ENCODE measurements at places on chromosomes 2 and 18.

DNA sequence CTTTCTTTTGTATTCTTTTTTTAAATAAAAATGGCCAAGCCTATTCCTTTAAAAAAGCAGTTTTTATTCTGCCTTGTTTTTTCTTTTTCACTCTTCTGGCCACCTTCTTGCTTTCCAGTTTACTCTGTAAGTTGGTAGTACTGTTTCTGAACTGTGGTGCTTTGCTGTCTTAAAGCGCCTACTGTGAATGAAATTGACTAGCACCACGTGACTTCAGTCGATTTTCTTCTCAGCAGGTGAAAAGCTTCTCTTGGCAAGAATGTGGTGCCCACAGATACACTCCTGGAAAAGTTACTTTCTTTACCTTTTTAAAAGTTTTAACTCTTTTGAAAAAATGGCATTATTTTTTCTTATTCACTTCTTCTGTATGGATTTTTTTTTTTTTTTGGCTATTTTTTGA lies 32.4 kb downstream of the DYNC1I2 start:
- no peak for DNase-seq

- no peak for DNase-seq
Measured at GRCh38 chr2:203908066-203908796, 28.3 kb upstream of the ICOS start.

DNA sequence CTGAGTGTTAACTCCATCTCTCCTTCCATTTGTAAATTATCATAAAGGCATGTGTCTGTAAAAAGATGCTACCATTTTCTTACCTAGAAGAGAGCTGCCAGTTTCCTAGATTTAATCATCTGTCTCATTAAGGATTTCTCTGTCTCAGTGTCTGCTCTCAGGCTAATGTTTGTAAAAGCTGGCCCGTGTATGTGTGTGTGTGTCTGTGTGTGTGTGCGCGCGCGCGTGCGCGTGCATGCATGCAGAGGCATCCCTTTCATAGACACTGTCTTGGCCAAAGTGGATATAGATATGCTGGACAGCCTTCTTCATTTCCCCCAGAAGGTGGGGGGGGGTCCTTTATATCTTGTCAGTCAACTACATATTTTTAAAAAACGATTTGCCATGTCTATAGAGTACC lies 18.9 kb downstream of the MGAT5 start:
- no peak for DNase-seq

- no peak for DNase-seq
Measured at GRCh38 chr2:240589375-240589774, 2.8 kb downstream of the CAPN10 start.

DNA sequence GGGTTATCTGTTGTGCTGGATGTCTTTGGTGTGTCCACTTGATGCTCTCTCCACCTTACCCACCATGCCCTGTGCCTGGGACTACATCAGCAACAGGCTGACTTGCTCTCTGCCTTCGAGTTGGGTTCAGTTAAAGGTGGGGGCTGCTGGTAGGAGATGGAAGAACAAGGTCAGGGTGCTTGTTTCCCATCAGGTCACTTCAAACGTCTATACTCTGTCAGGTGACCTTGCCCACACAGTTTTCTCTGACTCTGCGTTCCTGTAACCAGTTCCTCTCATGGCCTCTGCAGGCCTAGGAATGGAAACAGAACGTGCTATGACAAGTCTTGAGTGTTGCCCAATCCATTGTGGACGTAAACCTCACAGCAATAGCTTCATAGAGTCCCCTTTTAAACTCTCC lies 38.4 kb upstream of the PAPOLG start:
- no peak for DNase-seq

DNA sequence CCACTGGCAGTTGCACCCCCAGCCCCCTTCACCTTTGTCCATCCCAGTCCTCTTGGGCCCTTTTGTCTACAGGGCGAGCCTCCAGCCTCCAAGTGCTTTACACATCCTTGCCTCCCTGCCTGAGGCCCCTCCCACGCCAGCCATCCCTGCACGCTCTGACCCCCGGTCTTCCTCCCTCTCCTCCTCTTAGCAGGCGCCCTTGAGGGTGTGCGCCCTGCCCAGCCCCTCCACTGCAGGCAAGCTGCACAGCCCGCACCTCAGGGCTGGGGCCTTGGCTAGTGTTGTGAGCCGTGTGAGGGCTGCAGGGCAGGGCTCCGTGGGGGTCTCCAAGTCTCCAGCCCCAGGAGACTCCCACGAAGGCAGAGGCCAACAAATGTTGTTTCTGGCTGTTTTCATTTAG lies 6.9 kb downstream of the BOK start:
- no peak for DNase-seq

DNA sequence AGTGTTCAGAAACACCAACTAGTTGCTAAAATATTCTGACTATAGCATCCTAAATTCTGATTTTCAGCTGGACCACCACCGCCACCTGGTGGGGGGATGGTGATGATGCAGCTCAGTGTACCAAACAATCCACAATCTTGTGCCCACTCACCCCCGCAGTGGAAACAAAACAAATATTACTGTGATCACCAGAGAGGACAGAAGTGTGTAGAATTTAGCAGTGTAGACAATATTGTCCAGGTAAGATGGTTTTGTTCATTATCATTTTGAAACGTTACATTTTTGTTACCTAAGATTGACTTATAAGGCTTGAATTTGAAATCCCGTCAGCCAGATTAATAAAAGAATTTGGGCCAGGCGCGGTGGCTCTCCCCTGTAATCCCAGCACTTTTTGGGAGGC lies 31.7 kb upstream of the UBXN4 start:
- peak; percentile 55 for DNase-seq

- no peak for DNase-seq
Measured at GRCh38 chr2:237361194-237362004, 52.6 kb downstream of the COL6A3 start.

- no peak for DNase-seq
Measured at GRCh38 chr2:38246105-38246504, 131.0 kb downstream of the ATL2 start.

DNA sequence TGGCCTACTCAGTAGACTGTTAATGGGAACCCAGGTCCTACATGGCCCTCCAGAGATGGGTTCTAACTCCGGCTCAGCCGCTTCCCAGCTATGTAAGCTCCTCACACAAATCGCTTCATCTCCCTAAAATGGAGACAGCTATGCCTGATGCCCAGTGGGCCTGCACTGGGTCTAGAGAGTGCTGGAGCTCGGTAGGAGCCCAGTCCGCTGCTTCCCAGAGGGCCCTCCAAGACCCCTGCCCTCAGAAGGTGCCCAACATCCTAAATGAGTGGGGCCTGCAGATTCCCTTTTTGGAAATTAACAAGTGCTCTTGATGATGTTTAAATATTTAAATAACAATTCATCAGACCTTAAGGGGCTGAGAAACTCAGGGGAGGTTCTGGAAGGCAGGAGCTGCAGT lies 47.1 kb downstream of the HS1BP3 start:
- DNase-seq: no peak

GRCh38 chr18:62876111-62876510 lies 160.8 kb downstream of the PHLPP1 start:
- no peak for DNase-seq

- DNase-seq: no peak
Measured at GRCh38 chr2:180033993-180034894, 27.1 kb upstream of the CWC22 start.

DNA sequence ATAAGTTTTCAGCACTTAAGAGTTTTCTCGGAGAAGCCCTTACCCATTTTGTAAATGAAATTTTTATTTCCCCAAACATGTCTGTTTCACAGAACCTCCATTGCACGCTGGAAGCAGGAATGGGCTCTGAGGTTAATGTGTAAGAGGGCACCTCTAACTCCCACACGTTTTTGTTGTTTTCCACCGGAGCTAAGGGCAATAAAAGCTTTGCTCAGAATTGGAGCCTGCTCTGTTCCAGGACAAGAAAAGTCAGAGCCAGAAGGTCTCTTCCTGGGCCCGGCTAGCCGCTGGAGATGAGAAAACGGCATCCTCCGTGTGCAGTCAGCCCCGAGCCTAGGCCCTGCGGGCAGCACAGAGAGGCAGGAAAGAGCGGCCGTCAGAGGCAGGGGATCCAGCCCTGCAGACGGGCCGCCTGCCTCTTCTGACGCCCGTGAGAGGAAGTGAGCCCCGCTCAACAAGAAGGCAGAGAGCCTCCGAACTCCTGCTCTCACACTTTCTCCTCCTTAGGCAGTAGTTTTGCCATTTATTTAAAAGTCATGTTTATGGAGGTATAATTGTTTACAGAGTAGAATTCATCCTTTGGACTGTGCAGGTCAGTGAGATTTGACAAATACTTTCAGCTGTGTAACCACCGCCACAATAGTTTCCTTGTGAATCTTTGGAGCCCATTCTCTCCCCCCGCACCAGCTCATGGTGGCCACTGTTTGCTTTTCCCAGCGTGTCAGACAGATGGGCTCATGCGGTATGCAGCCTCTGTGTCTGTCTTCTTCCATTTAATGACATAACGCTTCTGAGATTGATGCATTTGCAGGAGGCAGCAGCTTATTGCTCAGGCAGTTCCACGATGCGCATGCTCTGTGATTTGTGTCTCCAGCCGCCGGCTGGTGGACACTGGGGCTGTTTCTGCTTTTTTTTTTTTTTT lies 117.3 kb downstream of the GALR1 start:
- DNase-seq: peak; percentile 19

DNA sequence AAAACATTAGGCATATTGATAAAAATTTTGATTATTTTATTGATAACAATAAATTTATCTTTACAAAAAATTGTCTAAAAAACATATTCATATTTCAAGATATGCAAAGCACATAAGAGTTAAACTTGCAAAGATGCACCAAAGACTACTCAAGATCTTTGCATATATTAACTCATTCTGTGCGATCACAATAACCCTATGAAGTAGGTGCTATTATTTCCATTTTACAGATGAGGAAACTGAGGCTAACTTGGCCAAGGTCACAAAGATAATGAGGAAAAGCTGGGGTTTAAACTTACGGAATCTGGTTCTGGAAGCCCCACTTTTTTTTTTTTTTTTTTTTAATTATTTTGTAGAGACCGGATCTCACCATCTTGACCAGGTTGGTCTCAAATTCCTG lies 94.4 kb upstream of the SERTAD2 start:
- no peak for DNase-seq

GRCh38 chr2:127012215-127012614 lies 94.7 kb downstream of the BIN1 start:
- no peak for DNase-seq

- no peak for DNase-seq
Measured at GRCh38 chr2:110931648-110932047, 189.1 kb upstream of the BCL2L11 start.

DNA sequence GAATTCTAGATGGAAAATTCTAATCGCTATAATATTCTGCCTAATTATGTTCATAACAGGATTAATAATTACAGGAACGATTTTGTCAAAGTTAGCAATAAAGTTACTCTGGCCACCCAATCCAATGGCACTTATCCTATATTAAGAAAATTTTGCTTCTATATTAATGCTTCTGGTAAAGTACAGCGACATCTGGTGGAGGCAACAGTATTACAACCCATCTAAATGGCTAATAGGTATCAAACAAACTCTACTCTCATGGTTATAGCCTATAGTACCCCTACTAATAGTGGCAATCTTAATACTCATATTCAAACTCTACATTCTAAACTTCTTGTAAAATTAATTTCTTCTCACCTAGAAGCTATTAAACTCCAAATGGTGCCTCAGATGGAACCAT lies 1084.7 kb upstream of the LRRTM1 start:
- DNase-seq: no peak

DNA sequence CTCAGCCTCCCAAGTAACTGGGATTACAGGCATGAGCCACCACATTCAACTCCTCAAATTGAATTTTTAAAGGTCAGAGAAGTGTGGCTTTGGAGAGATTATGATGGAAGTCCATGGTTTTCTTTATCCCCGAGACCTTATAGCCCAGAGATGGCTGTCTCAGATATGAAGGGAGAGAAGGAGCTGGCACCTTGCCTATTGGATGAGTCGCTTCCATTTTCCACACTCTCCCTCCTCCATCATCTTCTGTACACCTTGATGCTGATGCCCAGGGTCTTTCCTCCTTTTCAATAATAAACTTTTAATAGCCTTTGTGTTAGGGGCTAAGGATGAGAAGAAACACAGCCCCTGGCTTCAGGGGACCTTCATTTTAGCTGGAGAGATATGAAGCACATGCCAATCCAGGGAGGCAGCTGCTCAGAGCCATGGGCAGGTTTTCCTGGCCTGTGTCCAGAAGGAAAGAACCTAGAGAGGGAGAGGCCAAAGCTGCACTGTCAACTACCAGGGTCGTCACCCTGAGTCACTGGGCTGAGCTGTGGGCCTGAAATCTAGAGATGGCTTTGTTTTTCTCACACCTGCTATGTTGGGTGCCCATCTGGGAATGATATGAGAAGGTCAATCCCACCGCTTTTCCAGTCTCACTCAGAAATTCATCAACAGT lies 146.0 kb upstream of the SERTAD2 start:
- no peak for DNase-seq

DNA sequence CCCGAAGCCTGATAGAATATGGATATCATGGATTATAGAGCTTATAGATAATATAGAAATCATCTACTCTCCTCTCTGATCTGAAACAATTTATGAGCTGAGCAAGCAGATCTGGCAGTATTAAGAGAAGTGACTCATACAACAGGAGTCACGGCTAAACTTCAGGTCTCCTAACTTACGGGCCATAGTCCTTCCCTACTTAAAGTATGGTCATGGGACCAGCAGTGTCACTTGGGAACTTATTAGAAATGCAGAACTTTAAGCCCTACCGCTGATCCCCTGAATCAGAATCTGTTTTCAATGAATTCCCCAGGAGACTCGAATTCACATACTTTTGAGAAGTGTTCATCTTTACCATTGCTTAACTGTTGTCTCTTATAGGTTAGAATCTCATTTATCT lies 195.7 kb upstream of the FANCL start:
- no peak for DNase-seq

DNA sequence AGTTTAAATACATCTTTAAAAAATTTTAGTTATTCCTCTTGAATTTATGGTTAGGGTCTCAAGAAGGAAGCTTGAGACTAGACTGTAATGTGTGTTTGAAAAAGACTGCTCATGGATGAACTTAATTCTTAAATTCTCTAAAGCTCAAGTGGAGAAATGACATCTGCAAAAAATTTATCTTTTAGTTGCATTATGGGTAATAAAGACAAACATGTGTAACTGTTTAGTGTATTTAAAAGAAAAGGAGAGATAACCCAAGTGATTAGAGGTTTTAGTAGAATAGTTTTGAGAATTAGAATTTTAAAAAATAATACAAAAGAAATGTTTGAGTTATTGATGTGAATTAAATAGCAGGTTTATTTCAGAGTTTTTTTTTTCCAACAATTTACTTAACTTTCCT lies 36.7 kb downstream of the GALNT1 start:
- DNase-seq: no peak

DNA sequence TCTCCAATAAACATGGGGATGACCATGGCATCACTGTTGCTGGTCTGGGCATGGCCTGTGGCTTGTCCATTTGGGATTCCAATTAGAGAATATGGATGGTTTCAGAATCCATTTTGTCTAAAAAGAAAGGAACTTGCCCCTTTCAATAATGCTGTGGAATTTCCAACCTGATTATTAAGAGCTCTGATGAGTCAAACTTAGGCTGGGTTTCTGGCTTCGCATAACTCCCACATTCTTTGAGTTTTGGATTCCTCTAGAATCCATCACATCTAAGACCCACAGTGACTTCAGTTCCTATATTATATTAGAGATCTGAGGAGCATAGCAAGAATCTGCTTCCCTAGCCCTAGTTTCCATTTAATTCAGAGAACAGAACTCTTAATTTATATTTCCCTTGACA lies 531.5 kb downstream of the TNS1 start:
- DNase-seq: no peak

Data from HuH-7 (cell line).